ENCODE measurements at places on chromosomes 2 and 18. TPM values are rescaled to one million over a fixed set of nuclear protein-coding genes. Genes with fewer than 3 reads are reported as not detected.

The TRAPPC8 gene
- total RNA-seq = 27.0 TPM

The ABCG8 gene
- total RNA-seq = 0.57 TPM

The TMEM198 gene
- 5.7 TPM for total RNA-seq

The HRH4 gene
- total RNA-seq = not detected

The RGPD3 gene
- 2.4 TPM for total RNA-seq

The SLC9A4 gene
- not detected for total RNA-seq

The CIB4 gene
- total RNA-seq = not detected

The GNAL gene
- 14.3 TPM for total RNA-seq

The LINC00305 gene
- total RNA-seq = not detected

The ORMDL1 gene
- 86.7 TPM for total RNA-seq

The INO80D gene
- 32.8 TPM for total RNA-seq

The GKN1 gene
- not detected for total RNA-seq

The OTOS gene
- total RNA-seq = not detected

The SPC25 gene
- total RNA-seq = 2.2 TPM

The CELF4 gene
- 8.5 TPM for total RNA-seq

The ACKR3 gene
- 2.1 TPM for total RNA-seq

The CCDC178 gene
- 5.9 TPM for total RNA-seq

The ZBTB7C gene
- 14.7 TPM for total RNA-seq

The GRHL1 gene
- 25.7 TPM for total RNA-seq

The CTLA4 gene
- 0.73 TPM for total RNA-seq

The TMEM37 gene
- total RNA-seq = 1.7 TPM

The SH3YL1 gene
- 72.4 TPM for total RNA-seq

The RPS27A gene
- total RNA-seq = 1,633 TPM

The ALPI gene
- total RNA-seq = not detected

The REG3A gene
- not detected for total RNA-seq

The SERPINB10 gene
- total RNA-seq = 0.55 TPM

The GRB14 gene
- 0.14 TPM for total RNA-seq

The CYTIP gene
- 7.4 TPM for total RNA-seq

The MROH2A gene
- total RNA-seq = not detected

The GPR75 gene
- total RNA-seq = 8.3 TPM

The C2orf81 gene
- total RNA-seq = 6.1 TPM

The IRS1 gene
- 37.6 TPM for total RNA-seq

The CBLN2 gene
- 6.3 TPM for total RNA-seq

The CFC1 gene
- total RNA-seq = 6.6 TPM

The SLC8A1 gene
- 23.2 TPM for total RNA-seq

The EVA1A gene
- 9.7 TPM for total RNA-seq

The TUBA3E gene
- not detected for total RNA-seq

The FMNL2 gene
- total RNA-seq = 9.8 TPM

The FAM228A gene
- 0.55 TPM for total RNA-seq

The KLHL29 gene
- 23.3 TPM for total RNA-seq

The SNED1 gene
- 115 TPM for total RNA-seq

The SERPINB11 gene
- total RNA-seq = 10.3 TPM

The PARD6G gene
- 18.7 TPM for total RNA-seq

The FRZB gene
- total RNA-seq = 7.6 TPM

The NXPH2 gene
- total RNA-seq = not detected

The MPP4 gene
- total RNA-seq = not detected
